Activated CD4-positive, alpha-beta T cell treated with anti-CD3 and anti-CD28 coated beads for 24 hours (primary cell): ENCODE measurements at places on chromosomes 5 and 9.
A peak's percentile ranks its signal among the peaks of the same experiment; 100 is the strongest.

GRCh38 chr5:40877371-40877988, 31.8 kb upstream of the C7 start:
- peak; percentile 2 for DNase-seq

DNA sequence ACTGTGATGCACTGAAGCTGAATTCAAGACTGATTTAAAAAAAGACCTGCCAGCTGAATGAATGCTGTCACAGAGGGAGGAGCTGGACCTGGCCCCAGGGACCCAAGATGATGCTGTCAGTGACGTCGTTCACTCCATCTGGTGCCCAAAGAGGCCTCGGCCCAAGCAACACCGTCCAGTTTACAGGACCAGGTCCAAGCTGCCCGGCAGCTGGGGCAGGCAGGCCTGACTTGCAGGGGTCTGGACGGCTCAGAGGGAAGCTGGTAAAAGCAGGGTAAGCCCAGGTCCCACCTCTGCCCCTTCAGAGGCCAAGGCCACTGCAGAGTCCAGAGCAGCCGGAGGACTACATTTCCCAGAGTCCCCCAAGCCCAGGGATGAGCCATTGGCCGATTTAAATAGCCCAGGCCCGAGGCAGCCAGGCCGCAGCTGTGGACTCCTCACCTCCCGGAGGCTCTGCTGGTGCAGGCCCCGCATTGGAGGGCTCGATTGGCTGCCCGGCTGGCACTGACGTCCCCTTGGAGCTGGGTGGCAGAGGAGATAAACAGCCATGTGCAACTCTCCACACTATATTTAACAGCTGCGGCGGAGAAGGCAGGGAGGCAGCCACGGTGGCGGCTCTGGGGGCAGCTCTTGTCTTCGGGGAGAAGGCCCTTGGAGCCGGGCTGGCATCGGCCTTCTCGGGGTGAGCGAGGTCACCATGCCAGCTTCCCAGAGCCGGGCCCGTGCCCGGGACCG, at the start of gene PLPP7:
Gene PLPP7 (plus strand): TSS at position 423 of the 735 bp plus-strand sequence. CDS start 275 bp downstream, at position 698.
- no peak for DNase-seq

- no peak for DNase-seq
Observed at GRCh38 chr5:162817364-162817763, 620.0 kb upstream of the CCNG1 start.

DNA sequence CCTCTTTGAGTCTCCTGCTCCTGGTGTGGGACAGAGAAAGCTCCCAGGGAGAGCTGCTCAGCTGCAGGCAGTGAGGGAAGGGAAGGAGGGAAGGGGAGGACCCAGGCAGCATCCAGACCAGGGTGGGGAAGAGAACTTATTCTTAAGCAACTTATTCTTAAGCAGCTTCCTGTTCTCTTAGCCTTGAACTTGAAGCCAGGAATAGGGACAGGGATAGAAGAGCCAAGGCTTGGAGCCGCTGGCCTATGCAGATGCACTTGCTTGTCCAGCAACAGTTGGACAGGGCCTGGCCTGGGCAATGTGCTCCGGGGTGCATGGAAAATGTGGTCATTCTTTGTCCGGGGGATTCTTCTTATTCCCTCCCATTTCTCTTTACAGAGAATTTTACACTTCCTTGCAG, 31.4 kb upstream of the SPTLC1 start:
- no peak for DNase-seq

DNA sequence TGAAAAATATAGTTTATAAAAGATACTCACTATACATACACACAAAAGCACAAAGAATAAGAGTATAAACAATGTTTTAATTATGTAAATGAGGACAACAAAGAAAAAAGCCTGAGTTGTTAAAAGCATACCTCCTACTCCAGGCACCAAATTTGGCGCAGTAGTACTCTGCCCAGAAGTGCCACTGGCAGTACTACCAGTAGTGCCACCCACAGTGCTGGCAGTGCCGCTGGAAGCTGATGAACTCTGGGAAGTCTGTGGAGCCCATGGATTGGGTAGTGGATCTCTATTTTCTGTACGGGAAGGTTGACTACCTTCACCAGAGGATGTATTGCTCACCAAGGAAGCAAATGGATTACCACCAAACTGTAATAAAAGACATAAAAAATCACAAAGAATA, 30.2 kb downstream of the UBQLN1 start:
- no peak for DNase-seq

- peak; percentile 46 for DNase-seq
Observed at GRCh38 chr5:175652741-175653663, 4.9 kb upstream of the HRH2 start.

DNA sequence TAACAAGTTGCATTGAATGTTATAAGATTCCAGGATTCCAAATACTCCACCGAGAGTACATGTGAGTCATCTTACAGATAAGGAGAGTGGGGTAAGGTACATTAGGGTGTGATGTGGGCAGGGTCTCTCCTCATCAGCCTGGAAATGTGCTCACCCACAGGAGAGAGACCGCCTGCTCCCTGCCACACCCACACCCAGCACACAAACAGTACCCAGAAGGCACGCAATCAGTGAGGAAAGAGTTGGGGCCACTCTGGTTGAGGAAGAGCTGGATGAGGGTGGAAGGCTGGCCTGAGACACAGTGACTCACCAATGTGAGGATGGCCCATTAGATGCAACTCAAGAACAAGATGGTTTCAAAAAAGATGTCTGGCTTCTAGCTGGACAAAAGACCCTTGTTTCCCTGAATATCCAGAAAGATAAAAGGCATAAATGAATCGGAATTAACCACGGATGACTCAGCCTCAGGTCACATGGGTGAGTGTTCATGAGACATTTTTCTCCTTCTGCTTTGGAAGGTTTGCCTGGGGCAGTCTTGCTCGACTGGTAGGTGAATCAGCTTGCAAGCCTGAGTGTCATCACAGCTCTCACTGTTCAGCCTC, 51.1 kb upstream of the LHFPL2 start:
- no peak for DNase-seq

GRCh38 chr5:54761213-54761701, 224.1 kb downstream of the ESM1 start:
- no peak for DNase-seq

DNA sequence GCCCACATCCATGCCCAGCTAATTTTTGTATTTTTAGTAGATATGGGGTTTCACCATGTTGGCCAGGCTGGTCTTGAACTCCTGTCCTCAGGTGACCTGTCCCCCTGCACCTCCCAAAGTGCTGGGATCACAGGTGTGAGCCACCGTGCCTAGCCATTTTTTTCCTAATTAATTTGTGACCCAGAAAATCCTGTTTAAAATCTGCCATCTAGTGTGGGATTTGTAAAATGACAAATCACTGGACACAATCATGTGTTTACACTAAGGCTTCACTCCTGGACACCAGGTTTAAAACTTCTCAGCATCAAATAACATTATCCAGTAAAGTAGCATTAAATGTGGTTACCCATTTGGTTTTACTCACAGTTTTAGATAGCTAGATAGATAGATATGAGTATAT, 18.6 kb upstream of the KDM4C start:
- DNase-seq, result no peak

DNA sequence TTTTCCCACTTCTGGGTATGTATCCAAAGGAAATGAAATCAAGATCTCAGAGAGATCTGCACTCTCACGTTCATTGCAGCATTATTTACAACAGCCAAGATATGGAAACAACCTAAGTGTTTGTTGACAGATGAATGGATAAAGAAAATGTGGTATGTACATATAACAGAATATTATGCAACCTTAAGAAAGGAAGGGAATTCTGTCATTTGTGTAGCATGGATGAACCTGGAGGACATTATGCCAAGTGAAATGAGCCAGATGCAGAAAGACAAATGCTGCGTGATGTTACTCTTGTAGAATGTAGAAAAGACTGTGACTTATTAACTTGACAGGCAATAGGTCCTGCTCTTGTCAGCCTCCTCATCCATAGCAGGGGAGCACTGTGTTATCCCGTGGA, 31.4 kb downstream of the PPARGC1B start:
- DNase-seq, result no peak

DNA sequence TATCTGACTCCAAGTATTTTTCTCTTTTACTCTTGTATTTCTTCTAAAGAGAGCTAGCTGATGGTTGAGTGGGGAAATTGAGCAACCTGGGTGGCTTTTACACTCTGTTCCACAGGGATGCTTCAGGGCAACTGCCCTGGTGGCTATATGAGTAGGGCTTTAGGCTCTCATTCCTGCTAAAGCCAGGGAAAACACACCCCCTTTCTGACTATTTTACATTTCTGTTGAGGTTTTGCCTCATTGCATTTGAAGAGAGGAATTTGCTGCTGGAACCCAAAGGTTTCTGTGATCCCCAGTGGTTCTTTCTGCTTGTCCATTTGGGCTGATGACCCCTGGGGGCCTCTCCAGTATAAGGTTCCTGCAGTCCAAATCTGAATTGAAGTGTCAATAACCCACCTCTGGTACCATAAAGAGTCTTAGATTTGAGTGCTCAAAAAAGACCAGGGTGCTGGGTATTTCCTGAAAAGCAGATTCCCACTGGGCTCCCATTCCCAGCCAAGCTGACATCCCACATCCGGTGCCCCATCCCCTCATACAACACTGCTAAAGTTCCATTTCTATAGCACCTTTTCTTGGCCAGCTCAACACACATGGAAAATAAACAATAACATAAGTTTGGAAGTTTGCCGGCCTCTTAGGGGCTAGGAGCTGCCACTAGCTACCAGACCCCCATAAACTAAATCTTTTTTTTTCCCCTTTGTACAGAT, 59.5 kb downstream of the PAPPA start:
- DNase-seq, result no peak

- no peak for DNase-seq
Observed at GRCh38 chr5:172575416-172575815, 65.6 kb upstream of the NEURL1B start.

GRCh38 chr5:72204946-72205345, 97.7 kb downstream of the MAP1B start:
- DNase-seq, result no peak

DNA sequence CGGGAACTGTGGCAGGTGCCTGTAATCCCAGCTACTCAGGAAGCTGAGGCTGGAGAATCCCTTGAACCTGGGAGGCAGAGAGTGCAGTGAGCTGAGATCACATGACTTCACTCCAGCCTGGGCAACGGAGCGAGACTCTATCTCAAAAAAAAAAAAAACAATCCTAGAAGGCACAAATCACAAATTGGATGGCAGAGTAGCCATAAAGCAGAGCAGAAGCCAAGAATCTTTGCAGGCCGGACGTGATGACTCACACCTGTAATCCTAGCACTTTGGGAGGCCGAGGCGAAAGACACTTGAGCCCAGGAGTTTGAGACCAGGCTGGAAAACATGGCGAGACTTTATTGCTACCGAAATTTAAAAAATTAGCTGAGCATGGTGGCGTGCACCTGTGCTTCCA, 9.2 kb upstream of the FUBP3 start:
- DNase-seq, result no peak

- DNase-seq, result no peak
Observed at GRCh38 chr5:72895758-72896157, 60.1 kb upstream of the FCHO2 start.

- no peak for DNase-seq
Observed at GRCh38 chr5:76482984-76483383, 79.9 kb downstream of the IQGAP2 start.

- no peak for DNase-seq
Observed at GRCh38 chr9:92414566-92414965, 9.7 kb downstream of the OMD start.

GRCh38 chr5:98403131-98403530, 370.3 kb upstream of the RGMB start:
- no peak for DNase-seq

GRCh38 chr9:111605041-111605559, 5.7 kb upstream of the PTGR1 start:
- DNase-seq, result no peak

GRCh38 chr5:143694357-143694756, 117.6 kb upstream of the HMHB1 start:
- DNase-seq, result no peak

DNA sequence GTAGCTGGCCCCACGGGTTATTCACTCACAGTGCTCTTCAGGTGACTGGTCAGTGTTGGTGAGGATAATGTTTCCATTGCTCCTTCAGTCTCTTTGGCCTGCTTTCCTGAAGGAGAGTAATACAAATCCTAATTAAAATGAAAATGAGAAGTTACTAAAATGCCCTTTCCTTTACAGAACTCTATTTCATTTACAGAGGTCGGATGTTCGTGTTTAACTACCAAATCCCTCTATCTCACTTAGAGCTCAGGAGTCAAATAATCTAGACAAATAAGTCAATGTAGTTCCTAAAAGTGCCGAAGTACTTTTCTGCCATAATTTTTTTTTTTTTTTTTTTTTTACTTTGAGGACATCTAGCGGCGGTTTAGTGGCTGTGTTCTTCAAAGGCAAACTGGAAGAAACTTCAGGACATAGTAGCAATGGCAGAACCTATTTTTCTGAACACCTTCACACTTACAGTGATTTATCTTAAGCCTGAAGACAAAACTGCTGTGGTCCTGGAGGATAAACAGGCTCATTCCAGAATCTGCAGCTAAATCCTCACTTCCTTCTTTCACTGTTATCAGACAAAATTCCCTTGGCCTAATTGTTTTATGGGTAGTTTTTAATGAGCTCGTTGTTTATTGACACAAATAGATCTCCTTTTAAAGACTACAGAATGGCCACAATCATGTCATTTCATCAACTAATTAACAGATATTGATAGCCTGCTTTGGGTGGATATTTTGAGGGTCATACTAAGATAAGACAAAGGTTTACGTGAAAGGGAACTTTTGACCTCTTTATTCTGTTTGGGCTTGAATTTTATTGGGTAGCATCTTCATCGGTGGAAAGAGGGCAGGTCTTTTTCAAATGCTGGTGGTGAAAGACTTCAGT, 207.6 kb upstream of the DMRTA1 start:
- DNase-seq, result no peak

- no peak for DNase-seq
Observed at GRCh38 chr5:62309107-62309506, 3.1 kb downstream of the KIF2A start.

DNA sequence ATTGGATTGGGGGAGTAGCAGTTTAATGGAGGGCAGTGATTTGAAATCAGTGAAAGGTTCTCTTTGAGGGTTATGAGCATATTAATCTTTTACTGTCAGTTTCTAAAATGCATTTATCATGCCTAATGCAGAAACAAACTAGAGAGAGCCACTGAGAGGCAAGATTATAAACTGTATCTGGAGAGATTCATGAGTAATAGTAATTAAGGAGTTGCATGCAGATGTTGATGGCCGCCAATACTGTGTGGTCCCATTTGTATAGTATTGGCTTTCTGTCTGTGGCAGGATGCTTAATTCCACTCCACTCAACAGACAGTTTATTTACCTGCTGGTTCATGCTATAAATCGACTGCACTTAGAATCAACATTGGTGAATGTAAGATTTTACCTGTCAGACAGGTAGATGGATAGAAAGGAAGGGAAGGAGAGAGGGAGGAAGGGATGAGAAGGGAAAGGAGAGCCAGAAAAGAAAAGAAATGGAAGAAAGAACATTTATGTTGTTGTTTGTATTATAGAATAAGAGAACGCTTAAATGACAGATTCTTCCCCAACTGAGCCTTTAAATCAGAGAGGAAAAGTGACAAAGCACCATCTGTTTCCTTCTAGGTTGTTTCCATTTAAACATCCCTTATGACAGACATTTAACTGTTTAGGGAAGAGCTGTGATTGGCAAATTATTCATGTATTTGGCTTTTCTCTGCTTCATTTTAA, 146.5 kb downstream of the PAM start:
- no peak for DNase-seq
